ENCODE measurements at places on chromosomes 7 and 10.
A peak's percentile ranks its signal among the peaks of the same experiment; 100 is the strongest.

DNA sequence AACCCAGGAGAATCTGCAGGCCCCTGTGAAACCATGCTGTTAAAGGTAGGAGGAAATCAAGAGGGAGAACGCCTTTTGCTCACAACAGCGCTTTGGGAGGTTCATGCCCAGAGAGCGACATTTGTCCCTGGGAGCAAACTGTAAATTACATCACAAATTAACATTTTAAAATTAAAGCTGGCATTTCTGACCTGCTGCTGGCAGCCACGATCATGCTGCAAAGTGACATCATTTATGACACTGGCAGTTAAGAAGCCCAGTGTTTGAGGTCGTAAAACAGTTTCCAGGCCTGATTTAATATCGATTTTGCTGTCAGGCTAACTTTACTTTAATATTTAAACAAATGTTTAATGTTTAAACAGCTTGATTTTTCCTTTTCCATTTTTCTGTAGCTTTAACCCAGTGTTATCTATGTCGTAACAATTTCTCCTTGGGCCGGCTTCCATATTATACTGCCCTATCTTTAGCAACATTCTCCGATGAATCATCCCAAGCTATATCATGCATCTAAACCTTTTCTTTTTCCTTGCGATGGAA is 86.5 kb upstream of the NPVF start:
- peak; percentile 55 for DNase-seq

DNA sequence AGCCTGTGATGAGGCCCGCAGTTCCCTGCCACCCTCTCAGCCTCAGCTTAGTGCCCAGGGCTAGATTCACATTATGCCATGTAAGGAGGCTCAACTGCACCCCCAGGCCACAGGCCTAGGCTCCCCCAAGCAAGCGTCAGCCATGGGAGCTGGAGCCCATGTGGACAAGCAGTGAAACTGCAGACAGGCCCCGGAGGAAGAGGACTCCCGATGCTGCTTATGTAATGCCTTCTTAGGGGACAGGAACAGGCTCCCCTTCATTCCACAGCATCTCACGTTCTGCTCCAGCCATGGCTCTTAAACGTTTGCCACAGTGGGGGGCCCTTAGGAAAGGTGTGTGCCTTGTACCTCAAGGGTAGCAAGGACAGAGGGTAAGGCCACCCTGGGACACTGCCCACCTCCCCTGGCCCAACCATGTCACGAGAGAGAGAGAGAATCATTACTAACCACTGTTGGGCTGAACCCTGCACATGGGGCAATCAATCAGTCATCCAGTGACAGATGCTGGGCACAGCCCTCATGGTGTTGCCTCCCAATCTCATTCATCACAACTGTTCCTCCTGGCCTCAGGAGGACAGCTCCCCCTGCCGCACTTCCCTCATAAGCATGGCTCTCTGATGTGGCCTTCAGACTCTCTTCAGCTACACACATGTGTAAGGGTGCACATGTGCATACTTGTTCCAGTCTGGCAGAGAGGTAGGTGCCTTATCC is 263.0 kb downstream of the GRID1 start:
- DNase-seq, result no peak

GRCh38 chr7:79453266-79453557 is 255 bp downstream of the MAGI2 start:
- DNase-seq, result no peak

DNA sequence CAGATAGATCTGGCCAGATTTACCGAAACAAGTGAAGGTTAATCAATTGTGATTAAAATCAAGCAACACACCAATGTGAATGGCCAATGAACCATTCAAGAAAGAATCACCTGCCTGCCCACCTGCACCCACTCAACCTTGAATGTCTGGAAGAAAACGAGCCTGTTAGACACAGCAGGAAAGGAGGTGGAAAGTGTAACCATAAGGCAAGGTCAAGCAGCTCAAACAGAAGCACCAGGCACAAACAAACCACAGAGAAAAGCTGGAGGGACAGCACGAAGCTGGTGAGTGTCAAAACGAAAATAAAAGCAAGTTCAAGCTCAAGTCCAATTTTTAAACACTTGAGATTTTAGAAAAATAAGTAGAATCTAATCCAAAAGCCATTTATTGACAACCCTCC is 64.9 kb downstream of the STEAP1B start:
- no peak for DNase-seq

DNA sequence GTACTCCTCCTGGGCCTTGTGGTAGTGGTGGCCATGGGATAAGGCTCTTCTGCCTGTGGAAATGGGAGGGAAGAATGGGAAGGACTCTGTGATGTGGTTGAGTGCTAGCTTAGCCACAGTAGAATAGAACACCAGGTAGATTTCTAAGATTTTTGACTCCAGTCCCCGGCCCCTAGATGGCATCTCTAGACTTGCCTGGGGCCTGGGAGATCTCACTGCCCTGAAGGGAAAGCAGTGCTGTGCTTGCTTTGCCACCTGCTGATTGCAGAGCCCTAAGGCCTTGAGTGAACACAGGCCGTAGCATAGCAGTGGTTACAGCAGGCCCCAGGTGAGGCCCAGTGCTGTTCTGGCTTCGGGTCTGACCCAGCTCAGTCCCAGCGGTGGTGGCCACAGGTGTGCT is 252.0 kb downstream of the TCF7L2 start:
- no peak for DNase-seq

DNA sequence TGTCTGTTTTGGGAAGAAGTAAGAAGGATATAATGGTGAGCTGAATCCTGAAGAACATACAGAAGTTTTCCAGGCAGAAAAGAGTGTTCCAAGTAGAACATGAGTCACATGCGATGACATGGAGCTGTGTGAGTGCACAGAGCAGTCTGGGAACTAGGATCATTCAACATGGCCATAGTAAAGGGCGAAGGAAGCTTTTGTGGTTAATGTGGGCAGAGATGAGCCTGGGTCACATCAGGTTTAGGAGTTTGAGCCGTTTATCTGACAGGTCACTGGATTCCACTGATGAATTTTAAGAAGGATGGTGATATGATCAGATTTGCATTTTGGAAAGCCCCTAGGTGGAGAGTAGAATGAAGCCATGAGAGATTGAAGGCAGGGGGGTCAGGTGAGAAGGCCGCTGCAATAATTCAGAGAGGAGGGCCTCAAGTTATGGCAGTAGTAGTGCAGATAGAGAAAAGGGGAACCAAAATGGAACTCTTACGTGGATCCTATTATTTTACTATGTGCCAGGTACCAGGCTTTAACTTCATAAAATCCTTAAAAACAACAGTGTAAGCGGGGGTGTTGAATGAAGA is 171.3 kb downstream of the RNLS start:
- no peak for DNase-seq

DNA sequence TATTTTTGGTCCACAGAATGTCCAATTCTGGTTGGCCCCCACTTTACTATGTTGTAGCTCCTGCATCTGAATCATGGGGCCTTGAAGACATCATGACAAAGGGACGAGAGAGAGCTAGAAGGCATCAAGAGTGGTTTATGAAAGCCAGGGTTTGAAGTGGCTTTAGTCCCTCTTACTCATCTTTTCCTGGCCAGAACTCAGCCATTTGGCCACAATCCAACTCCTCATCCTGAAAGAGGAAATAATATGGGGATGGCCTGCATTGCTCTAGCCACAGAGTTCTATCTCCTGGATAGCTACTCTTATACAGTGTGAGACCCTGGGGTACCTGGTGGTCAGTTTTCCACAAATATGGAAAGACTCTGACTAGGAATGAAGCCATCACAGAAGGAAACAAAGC is 418.9 kb downstream of the XPNPEP1 start:
- no peak for DNase-seq

- DNase-seq, result no peak
These were observed 57.7 kb downstream of the OSBPL3 start for GRCh38 chr7:24922099-24922773.

GRCh38 chr10:69317175-69317604 is 38.9 kb downstream of the HK1 start:
- DNase-seq, result no peak

DNA sequence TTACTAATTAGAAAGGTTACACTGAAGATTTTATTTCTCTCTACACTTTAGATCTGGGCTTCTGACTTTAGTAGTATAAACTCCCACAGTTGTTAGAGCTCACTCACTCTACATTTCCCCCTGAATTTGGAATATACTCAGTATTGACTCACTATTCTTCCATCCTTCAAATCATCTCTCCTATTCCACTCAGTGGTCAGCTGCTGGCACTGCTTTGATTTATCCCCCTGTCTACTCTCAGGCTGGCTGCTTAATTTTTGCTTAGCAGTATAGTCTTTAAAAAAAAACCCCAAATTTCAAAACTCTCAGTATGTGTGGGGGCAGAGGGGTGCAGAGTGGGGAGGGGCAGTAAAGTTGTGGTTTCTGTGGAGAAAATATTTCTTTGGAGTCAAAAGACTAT is 68.9 kb downstream of the CDK6 start:
- DNase-seq, result no peak
